Naive B cell (primary cell): ENCODE measurements at places on chromosomes 5 and 9.

DNA sequence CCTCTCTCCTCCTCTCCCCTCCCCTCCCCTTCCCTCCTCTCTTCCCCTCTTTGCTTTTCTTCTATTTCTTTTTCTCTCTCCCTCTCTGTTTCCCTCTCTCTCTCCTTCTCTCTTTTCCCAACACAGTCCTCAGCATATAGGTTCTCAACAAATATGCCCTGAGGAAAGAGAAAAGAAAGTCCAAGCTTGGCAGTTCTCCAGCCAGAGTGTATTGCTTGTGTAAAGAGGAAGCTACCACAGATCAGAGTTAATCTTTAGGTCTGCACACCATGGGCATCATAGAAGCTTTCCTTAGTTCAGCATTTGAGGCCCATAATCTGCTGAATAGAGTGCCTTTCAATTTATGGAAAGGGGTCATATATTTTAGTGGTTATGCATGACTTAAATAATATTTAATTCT lies 382.8 kb upstream of the WWC1 start:
- no peak for DNase-seq

- DNase-seq = no peak
Observed at GRCh38 chr9:112028242-112029221, 131.9 kb downstream of the UGCG start.

DNA sequence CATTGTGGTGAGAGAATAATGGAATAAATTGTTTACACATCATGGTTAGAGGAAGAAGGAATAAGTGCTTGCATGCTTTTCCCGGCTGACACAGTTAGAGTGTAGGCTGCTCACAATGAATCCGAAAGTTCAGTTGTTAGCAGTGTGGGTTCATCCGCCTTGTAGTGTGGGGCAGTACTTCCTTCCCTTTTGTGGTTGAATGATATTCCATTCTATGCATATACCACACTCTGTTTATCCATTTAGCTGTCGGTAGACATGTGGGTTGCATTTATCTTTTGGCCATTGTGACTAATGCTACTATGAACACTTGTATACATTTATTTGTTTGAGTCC lies 84.0 kb downstream of the COL5A1 start:
- DNase-seq = peak; percentile 29

- DNase-seq = no peak
Observed at GRCh38 chr9:131173995-131174394, 48.6 kb downstream of the NUP214 start.

- no peak for DNase-seq
Observed at GRCh38 chr5:83099445-83099844, 22.1 kb downstream of the XRCC4 start.

- peak; percentile 68 for DNase-seq
Observed at GRCh38 chr5:172178991-172179989, 8.7 kb downstream of the STK10 start.

DNA sequence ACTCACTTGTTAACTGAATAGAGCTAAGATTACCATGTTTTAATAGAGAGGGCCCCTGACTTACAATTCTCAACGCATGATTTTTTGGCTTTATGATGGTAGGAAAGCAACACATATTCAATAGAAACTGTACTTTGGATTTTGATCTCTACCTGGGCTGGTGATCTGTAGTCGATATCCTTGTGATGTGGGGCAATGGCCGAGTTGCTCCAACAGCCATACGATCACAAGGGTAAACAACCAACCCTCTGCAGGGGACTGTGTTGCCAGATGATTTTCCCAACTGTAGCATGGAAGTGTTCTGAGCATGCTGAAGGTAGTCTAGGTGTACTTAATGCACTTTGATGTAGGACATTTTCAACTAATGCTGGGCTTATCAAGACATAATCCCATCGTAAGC lies 36.5 kb downstream of the NSUN2 start:
- DNase-seq = no peak

GRCh38 chr9:36659500-36659899 lies 86.8 kb downstream of the MELK start:
- DNase-seq = peak; percentile 3

GRCh38 chr5:34652914-34653313 lies 3.2 kb upstream of the RAI14 start:
- no peak for DNase-seq

- no peak for DNase-seq
Observed at GRCh38 chr5:108726446-108727235, 21.1 kb upstream of the FER start.

DNA sequence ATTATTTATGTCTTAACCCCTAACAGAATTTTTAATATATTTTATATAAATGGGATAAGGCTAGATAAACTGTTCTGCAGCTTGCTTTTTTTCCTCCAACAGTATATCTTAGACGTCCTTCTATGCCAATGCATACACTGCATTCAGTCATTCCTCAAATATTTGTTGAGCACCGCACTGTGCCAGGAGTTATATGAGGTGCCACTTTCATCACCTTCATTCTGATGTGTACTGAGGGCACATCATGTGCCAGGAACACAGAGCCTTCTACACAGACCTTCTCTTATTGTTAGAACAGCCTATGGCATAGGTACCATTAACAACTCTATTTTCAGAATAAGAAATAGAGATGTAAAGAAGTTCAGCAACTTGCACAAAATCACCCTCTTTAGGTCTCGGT lies 570.1 kb downstream of the CDK5RAP2 start:
- DNase-seq = no peak

DNA sequence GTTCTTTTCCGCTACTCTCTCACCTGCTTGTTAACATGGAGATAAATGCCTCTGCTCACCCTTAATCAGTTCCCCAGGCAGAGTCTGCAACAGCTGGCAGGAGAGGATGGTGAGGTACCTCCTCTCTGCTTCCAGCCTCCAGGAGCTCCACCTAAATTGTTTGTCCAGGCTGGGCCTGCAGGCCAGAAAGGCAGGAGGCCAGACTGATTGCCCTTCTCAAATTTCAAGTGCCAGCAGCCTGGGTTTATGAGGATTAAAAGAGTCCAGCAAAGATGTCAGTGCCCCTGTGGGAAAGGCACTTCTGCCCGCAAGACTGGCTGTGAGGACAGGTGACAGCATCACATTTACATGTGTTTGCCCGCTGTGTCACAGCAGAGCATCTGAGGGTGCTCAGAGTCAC lies 19.8 kb downstream of the CORO2A start:
- no peak for DNase-seq

DNA sequence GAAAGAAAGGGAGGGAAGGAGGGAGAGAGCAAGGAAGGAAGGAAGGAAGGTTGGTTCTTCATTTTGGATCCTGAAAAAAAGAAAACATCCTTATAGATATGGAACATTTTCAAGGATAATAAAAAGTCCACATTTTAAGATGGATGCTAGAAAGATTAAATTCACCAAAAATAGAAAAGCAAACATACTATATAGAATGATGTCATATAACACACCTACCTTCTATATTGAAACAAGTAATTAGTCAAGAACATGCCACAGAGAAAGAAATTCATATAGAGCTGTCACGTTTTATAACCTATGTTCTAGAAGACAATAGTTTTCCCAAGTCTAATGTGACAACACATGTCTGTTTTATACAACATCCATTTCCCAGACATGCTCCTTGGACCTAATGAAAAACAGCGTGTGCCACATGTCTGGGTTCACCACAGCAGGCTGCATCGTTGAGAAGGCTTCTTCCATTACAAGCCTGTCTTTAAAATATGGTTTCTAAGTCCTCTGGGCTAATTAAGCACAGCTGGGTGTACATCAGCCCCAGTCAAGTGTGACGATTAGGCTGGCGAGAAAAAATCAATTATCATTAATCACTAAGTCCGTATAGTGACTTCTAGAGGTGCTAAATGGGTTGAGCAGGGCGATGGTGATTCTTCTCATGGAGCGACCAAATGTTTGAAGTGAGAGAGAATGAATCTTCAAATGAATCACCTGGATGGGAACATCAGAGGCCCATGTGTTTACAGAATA lies 301.8 kb downstream of the TLE1 start:
- DNase-seq = no peak

- no peak for DNase-seq
Observed at GRCh38 chr9:8734760-8735159, 935.2 kb upstream of the DMAC1 start.

DNA sequence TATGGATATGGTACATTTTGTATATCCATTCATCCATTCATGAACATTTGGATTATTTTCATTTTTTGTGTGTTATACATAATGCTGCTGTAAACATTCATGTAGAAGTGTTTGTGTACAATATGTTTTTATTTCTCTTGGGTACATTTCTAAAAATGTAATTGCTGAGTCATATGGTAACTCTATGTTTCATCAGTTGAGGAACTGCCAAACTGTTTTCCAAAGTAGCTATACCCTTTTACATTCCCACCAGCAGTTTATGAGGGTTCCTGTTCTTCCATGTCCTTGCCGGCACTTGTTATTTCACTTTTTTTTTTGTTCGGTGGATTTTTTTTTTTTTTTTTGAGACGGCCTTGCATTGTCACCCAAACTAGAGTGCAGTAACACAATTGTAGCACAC lies 54.0 kb upstream of the MCCC2 start:
- no peak for DNase-seq

DNA sequence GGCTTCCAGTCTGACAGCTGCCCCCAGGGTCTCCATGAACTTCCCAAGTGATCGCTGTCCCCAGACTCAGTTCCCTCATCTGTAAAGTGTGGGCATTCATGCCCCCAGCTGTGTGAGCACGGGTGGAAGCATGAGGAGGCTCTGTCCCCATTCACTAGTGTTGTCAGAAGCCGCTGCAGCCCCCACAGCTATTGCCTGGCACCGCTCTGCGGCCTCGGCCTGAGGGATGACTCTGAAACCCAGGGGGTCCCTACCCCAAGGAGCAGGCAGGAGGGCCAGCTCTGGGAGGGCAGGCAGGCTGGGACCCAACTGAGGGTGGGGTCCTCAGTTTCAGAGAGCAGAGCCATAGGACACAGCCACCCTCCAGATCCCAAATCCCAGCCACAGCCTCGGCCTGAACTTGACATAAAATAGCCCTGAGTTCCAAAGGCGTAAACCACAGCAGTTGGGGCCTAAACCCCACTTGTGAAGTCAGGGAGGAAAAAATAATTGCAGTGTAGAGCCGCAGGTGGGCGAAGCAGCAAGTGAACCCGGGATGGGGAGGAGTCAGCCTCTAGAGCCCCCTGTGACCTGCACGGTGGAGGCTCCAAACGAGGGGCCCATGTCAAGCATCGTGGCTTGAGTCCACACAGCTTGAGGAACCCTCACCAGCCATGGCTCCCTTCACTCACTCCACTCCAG lies 66.0 kb upstream of the ADAMTS2 start:
- no peak for DNase-seq

- no peak for DNase-seq
Observed at GRCh38 chr5:173395257-173395932, 67.2 kb upstream of the STC2 start.

DNA sequence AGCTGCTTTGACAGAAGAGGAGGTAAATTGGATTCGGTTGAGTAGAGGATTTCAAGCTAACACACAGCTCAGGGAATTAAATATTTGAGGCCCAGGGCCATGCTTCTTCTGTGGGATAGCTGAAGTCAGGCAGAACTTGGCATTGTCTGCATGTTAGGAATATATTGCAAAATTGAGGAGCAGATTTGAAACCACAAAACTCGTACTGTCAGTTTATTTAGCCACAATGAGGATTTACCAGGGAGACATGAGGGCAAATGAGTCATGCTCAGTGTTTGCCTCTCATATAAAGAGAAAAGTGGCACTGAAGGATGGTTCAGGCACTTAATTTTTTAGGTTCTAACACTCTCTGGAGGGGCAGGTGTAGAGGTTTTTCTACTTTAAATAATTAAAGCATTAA lies 83.0 kb upstream of the PRLR start:
- DNase-seq = no peak

DNA sequence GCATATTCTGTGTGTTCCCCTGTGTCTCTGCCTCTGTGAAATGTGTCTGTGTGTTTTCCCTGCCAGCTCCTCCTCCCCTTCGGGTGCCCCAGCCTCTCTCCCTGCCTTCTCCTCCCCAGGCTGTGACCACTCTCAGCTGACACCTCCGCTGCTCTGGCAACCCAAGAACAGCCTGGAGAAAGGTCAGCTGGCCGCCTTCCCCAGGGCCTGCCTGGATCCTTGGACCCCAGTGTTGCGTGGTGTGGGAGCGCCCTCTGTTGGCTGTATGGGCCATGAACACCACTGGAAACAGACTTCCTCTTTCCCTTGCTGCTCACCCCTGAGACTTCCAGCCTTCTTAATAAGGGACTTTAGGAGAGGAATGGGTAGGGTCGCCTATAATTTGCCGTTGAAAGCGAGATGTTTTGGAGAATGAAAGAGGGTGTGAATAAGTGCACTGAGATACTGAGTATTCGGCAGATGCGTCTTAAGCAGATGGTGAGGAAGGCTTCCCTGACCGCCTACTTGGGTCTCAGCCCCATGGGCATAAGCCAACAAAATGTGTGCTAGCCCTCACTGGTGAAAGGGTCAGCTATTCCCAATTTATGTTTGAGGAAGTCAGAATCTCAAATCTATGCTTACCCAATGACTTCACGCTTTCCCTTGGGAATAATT lies 114.9 kb upstream of the TRIM32 start:
- no peak for DNase-seq

DNA sequence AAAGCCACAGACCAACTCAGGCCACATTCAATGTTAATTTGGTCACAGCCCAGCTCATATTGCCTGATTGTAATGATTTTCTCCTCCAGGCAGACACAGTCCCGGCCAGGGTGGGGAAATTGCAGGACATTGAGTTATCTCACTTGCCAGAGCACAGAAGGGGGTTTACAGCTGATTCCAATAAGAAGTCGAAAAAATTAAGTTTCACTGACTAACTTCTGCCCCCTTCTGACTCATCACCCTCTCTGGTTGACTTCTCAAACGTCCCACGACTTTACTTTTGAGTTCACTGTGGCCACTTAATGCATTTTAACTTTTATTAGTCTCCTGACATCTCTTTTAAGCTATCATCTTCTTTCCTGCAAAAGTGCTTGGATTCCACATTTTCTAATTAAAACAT lies 321.4 kb upstream of the WWC1 start:
- no peak for DNase-seq

- DNase-seq = no peak
Observed at GRCh38 chr5:175235251-175235960, 208.6 kb downstream of the DRD1 start.

GRCh38 chr5:67234671-67235176 lies 38.1 kb upstream of the CD180 start:
- DNase-seq = no peak
